CD8-positive, alpha-beta T cell (primary cell): ENCODE measurements at places on chromosomes 2 and 18.

DNA sequence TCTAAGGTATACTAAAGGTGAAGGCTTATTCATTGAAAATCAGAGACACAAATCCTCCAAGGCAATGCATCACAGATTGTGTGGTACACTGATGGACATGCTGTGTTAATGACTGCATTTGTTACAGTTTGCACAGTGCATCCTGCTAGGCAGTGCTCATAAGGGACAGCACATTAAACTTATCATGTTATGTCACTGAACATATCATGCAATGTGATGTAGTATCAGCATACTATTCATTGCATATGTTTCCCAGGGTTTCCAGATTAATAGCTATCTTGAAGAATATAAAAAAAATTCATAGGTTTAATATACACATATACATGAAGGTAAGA is 225.3 kb downstream of the NCKAP5 start:
- DNase-seq = no peak

DNA sequence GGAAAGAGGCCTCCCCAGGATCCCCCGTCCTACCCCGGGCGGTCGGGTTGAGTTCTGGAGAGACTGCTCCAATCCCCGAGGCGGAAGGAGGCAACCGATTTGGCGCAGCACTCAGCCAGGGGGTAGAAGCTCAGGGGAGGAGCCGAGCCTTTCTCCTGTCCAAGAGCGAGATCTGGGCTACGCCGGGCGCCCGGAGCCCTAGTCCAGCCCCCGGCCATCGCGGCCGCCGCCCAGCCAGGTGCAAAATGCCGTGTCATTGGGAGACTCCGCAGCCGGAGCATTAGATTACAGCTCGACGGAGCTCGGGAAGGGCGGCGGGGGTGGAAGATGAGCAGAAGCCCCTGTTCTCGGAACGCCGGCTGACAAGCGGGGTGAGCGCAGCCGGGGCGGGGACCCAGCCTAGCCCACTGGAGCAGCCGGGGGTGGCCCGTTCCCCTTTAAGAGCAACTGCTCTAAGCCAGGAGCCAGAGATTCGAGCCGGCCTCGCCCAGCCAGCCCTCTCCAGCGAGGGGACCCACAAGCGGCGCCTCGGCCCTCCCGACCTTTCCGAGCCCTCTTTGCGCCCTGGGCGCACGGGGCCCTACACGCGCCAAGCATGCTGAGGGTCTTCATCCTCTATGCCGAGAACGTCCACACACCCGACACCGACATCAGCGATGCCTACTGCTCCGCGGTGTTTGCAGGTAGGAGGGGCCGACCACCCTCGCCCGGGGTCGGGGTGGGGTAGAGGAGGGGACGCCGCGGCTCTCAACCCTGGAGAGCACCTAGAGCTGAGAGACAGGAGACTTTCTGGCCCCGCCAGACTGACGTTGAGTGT is at the start of gene DYSF:
Gene DYSF (plus strand): TSS at position 158 of the 817 bp plus-strand sequence.
- DNase-seq = no peak

DNA sequence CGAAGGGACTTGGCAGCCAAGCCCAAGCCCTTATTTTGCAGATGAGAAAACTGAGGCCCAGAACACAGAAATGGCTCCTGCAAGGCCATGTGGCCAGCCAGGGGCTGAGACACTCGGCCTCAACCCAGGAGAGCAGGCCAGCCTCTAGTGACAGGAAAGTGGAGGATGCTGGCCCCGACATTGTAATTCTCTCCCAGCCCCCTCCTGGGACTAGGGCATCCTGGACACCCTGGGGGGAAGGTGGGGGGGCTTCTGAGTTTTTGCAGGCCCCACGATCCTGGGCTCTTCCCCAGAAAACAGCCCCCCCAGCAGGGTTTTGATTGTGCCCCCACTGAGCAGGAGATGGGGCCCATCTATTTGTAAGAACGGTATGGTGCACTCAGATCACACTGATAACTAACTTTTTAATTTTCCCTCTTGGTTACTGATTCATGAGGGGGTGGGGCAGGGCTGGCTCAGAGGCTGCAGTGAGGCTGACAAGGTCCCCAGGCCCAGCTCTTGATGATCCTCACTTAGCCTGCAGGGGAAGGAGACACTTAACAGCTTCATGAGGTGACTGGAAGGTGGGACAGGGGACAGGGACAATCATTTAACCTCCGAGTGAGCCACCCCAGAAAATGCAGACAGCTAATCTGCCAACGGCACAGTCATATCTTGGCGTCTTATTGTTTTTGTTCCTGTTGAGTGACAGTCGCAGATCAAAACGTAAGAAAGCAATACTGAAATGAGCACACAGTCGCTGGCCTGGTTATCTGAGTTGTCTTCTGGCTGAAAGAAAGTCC is 18.9 kb downstream of the SMAD7 start:
- DNase-seq = no peak

DNA sequence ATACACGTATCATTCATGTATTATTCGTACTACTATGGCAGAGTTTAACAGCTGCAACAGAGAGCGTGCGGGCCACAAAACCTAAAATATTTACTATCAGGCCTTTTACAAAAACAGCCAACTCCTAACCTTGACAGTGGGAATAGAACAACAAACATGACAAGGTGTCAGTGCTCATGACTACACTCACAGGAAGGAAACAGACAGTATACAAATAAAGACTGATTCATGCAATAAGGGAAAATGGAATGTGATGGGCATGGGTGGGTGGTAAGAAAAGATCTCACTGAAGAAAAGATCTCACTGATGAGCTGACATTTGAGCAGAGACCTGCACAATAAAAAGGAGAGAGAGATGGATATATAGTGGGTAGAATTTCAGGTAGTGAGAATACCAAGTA is 347.8 kb downstream of the ALK start:
- no peak for DNase-seq

- DNase-seq = no peak
Observed at GRCh38 chr18:58355243-58355642, 273.6 kb downstream of the ALPK2 start.

- peak; percentile 90 for DNase-seq
Observed at GRCh38 chr2:202635428-202636212, 851 bp downstream of the FAM117B start.

DNA sequence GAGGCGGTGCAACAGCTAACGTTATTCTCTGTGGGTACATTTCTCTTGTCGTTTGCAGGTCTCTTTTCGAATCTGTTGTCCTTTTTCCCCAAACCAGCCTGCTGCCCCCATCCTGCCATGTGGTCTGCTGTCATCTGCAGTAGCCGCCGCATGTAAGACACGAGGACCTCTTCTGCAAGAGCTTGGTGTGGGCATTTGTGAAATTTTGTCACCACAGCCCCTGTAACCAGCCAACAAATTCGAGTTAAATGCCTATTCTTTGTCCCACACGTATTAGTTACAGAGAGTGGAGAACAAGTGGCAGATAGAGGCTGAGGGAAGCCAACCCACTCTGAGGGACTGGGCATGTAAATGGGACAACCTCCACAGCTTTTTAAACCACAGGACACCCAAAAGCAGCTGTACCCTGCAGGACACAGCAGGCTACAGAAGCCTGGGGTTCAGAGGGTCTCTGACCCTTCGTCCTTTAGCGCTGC is 35.0 kb downstream of the ITGA6 start:
- peak; percentile 63 for DNase-seq
